Left renal pelvis (tissue), 4 donors: ENCODE measurements at places on chromosomes 12 and 14.

DNA sequence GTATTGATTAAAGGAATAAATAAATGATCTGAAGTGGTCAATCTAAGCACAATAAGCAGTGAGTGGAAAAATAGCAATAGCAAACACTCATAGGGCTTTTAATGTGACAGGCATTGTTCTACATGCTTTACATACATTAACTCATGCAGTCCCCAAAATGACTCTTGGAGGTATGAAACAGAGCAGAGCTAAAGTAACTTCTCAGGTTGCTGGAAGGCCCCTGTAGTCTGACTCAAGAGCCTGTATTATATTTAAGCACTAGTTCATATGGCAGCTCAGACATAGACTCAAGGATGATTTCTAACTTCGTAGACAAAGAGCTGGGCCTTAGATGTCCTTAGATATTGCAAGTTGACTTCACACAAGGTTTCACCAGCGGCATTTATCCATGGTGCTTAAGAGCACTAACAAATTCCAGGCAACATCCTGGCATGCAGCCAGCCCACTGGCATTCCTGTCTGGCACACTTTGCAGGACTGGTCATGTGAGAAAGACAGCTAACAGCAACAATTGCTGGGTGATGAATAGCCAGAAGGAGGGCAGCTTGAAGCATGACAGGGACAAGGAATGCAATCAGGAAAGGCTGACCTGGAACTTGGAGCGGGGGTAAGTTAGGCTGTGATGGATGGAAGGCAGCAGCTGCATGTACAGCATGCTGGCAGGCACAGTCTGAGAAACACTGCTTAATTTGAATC lies 22.9 kb upstream of the KTN1 start:
- peak; percentile 94 for DNase-seq

DNA sequence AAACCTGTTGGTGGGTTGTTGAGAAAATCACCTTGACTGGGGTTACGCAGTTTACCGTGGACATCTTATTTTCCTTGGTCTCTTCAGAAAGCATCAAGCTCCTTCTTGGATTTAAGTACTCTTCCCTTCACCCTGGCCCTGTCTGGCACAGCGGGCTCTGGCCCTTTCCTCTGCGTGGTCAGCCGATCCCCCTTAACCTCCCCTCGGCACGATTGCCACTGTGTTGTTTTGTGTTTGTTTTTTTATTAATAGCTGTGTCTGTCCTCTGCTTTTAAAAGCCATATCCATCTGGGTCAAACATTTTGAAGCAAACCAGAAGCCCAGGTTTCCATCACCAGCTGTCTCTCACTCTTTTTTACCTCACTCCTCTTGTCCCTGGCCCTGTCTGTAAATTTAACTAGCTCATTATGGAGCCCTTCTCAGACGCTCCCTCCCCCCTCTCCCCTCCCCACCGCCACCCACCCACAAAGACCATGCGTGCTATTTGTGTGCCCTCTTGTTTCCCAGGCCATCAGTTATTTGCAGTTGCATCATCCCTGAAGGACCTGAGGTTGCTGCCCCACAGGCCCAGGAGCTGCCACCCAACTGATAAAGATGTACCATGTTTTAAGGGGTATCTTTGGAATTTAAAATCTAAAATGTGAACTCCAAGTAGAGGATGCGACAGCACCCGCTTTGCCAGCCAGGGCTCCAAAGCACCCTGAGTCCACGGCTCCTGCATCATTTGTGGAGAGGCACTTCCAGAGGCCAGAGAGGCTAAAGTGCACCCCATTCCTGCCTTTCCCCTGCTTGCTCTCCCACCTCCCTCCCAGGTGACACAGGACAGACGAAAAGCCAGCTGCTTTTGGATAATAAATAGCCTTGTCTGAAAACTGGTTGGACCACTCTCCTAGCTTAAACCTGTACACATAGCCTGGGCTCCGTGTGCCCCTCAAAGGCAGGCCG lies 3.9 kb downstream of the BCL11B start:
- no peak for DNase-seq

GRCh38 chr14:80798878-80799277 lies 142.7 kb downstream of the CEP128 start:
- no peak for DNase-seq

DNA sequence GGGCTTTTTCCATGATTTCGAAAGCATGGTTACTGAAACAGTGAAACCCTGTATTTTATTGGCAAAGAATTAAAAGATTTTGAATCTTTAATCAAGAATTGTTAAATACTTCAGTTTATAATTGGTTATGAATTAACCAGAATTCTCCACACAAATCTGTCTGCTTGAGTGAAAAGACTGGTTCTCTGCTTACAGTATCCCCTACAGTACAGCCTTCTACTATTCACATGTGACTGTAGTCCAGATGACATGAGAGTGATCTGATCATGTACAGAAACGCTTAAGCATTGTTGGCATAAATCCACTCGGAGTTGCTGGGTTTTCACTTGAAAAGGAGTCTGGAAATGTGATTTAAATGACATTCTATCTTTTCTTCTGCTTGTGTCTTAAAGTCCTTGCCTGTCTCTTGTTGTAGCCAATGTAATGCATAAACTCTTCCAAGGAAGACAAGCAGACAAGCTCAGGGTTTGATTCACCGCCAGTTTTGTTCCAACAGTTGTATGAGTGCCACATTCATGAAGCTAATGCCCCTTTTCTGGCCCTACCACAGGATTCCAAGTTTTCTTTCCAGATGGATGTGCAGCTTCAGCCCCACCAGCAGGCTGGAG lies 222.0 kb upstream of the LRIG3 start:
- no peak for DNase-seq

DNA sequence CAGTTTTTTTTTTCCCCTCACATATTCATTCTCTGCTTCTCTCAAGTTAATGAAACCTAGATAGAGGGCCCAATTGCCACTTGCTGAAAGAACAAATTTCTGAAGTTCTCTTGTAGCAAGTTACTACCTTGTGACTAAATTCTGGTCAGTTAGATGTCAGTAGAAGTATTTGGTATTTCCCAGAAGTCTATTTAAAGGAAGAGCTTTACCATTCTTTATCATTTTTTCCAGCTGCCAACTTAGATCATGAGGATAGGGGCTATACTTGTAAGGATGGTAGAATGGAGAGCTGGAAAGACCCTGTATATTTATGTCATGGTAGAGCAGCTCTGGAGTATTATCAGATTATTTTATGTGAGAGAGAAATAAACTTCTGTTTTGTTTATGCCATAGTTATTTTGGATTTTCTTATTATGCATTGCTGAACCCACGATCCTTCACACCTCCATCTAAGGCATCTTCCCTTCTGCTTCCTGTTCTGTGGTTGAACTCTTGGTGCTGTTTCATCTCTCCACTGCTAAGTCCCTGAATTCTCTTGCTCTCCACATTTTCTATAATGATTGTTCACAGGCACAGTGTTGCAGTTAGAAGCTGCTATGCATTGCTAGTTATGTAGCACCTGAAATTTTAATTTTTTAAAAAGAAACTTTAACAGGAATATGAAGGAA lies 25.9 kb downstream of the FUT8 start:
- DNase-seq: no peak

DNA sequence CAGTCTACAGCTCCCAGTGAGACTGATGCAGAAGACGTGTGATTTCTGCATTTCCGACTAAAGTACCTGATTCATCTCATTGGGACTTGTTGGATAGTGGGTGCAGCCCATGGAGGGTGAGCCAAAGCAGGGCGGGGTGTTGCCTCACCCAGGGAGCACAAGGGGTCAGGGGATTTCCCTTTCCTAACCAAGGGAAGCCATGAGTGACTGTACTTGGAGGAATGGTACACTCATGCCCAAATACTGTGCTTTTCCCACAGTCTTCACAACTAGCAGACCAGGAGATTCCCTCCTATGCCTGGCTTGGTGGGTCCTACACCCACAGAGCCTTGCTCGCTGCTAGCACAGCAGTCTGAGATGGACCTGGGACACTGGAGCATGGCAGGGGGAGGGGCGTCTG lies 21.0 kb upstream of the ABCC9 start:
- no peak for DNase-seq

- no peak for DNase-seq
Measured at GRCh38 chr14:31717294-31718085, 156.3 kb downstream of the NUBPL start.

GRCh38 chr14:73426877-73427276 lies 31.5 kb downstream of the NUMB start:
- no peak for DNase-seq

DNA sequence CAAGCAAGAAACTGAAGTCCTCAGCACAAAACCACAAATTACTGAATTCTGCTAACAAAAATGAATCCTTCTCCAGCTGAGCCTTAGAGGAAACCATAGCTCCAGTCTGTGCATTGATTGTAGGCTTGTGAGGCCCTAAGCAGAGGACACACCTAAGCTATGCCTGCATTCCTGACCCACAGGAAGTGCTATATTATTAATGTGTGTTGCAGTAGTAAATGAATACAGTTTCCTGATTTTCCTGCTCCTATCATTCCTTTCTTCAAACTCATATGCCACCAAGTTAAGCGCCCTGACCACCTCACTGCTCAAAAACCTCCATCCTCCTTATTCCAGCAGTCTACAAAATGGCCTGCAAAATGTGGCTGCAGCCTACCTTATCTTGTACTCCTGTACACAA lies 151.9 kb upstream of the ABCD2 start:
- DNase-seq: no peak

GRCh38 chr12:93734784-93735183 lies 57.6 kb downstream of the CRADD start:
- DNase-seq: no peak

GRCh38 chr12:642633-643474 lies 20.4 kb downstream of the NINJ2 start:
- DNase-seq: no peak

- no peak for DNase-seq
Measured at GRCh38 chr12:26473291-26473690, 277.9 kb downstream of the SSPN start.

DNA sequence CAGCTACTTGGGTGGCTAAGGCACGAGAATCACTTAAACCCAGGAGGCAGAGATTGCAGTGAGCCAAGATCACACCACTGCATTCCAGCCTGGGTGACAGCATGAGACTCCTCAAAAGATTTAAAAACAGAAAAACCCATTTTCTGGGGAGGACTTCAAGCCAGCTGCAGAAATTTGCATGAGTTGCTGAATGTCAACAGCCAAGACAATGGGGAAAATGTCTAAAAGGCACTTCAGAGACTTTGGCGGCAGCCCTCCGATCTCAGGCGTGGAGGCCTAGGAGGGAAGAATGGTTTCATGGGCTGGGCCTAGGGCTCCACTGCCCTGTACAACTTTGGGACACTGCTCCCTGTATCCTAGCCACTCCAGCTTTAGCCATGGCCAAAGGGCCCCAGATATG lies 177.8 kb upstream of the C14orf180 start:
- no peak for DNase-seq

DNA sequence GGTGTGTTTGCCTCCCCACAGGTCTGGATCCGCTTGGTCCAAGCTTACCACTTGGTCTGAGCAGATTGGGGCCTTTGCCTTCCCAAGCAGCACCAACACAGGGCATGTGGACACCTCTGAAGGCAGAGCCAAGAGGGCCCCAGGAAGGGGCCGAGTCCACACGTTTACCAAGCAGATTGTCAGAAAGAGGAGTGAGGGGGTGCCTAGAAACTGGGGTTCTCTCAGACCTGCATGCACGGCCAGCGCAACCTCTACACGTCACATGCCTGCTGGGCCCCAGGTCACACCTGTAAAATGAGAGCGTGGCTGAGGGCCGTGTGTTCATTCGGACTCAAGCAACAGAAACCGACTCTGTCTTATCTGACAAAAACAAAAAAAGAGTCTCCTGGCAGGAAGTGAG lies 96.9 kb downstream of the PAPOLA start:
- DNase-seq: no peak

DNA sequence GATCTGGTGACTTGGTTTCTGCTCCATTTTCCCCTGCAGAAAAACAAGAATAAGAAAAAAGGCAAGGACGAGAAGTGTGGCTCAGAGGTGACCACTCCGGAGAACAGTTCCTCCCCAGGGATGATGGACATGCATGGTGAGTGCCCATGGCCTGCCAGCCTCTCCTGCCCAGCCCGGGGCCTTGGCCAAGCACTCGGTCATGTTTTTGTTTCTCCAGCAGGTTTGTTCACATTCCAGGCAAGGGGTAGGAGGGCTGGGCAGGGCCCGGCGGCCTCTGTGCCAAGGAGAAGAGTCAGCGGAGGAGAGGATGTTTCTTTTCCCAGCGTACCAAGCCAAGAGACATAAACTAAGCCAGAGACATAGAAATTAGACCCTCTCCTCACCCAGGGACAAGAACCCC lies 13.6 kb downstream of the BCL7A start:
- no peak for DNase-seq

DNA sequence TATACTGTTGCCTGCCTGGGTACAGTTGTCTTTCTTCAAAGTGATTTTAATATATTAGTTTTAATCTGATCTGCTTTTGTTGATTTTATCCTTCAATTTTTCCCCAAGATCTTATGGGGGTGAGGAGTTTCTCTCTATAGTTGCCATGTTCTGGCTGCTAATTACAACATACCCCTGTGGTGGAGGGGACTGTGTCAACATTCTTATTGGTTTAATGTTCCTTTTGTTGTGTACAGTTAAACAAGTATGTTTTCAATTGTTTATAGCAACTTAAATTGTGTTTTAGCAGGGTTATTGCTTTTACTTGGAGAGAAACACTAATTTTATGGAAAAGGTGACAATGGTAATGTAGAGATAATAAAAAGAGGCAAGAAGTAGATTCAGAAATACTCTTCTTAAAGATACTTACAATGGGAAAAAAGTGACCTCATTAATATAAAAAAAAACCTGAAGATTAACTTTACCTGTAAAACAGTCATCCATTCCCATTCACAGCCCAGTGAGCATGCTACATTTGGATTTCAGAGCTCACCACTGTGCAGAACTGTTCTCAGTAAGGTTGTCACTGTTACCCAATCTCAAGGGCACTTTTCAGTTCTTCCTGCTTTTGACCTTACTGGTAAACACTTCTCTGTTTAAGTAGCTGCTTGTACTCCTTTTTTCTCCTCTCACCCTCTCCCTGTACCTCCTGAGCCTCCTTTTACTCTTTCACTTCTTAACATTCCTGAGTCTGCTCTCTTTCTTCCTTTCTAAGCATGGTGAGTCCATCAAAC lies 8.1 kb upstream of the LRRK2 start:
- DNase-seq: no peak

DNA sequence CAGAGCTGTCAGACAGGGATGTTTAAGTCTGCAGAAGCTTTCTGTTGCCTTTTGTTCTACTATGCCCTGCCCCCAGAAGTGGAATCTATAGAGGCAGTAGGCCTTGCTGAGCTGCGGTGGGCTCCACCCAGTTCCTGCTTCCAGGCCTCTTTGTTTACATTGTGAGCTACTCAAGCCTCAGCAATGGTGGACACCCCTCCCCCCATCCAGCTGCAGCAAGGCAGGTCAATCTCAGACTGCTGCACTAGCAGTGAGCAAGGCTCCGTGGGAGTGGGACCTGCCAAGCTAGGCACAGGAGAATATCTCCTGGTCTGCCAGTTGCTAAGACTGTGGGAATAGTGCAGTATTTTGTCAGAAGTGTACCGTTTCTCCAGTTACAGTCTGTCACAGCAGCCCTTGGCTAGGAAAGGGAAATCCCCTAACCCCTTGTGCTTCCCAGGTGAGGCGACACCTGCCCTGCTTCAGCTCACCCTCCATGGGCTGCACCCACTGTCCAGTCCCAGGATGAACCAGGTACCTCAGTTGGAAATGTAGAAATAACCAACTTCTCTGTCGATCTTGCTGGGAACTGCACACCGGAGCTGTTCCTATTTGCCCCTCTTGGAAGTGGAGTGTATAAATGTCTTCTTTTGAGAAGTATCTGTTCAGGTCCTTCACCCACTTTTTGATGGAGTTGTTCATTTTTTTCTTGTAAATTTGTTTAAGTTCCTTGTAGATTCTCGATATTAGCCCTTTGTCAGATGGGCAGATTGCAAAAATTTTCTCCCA lies 213.5 kb upstream of the SLC38A2 start:
- peak; percentile 12 for DNase-seq

- no peak for DNase-seq
Measured at GRCh38 chr14:101124815-101125214, 221.3 kb upstream of the RTL1 start.
